ENCODE measurements at places on chromosomes 4 and X. TPM values are rescaled to one million over a fixed set of nuclear protein-coding genes. Genes with fewer than 3 reads are reported as not detected.
A peak's percentile ranks its signal among the peaks of the same experiment; 100 is the strongest.

DNA sequence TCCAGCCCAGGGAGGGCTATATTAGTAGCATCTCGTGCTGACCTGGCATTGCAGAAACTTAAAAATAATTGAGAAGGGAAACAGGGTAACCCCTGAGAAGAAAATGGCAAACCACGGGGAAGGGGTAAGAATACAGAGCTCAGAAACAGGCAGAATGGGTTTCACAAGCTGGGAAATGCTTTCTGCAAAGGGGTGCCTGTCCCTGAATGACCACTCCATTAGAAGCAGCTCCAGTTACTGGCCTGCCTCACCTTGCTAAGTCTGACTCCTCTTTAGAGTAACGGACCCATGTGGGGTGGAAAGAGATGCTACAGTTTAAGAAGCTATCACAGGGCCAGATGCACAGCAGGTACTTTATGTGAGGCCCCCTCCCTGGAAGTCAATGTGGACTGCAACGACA, 2.5 kb downstream of the WDR1 start:
- H3K4me3 ChIP-seq: no peak overlapping the region
- H3K4me1 ChIP-seq: peaks cover 78% of the 10 kb centered on the region
- H3K36me3 ChIP-seq: peaks cover 54% of the 10 kb centered on the region
- peak overlapping the region; percentile 98 for H3K27ac ChIP-seq

RAB40A gene
- 0.69 TPM for total RNA-seq

SSX2B gene
- not detected for total RNA-seq

P2RY8 gene
- total RNA-seq: 3.7 TPM

AKAP14 gene
- 1.4 TPM for total RNA-seq

DNA sequence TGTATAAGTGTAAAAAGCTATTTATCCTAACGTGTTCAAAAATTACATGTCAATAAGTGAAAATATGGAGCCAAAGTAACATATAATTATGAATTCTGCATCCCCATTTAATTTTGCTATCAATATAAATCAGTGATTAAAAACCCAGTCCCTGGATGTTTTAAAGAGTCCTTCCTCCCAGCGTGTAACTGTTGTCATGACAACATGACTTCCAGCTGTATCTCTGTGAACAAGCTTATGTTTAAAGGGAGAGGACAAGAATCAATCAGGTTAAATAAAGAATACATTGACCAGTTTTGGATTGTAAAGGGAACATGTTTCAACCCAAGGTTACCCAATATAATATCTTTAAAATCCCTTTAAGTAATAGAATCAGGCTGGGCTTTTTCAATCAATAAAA, 219.7 kb downstream of the NSUN7 start:
- H3K4me1 ChIP-seq: peaks cover 6% of the 10 kb centered on the region
- no peak overlapping the region for H3K4me3 ChIP-seq
- DNase-seq: no peak

CLIC2 gene
- total RNA-seq: 26.6 TPM

GRCh38 chr4:83664741-83665140, 128.8 kb downstream of the GPAT3 start:
- no peaks in the 10 kb centered on the region for H3K4me1 ChIP-seq
- no peak overlapping the region for H3K4me3 ChIP-seq
- no peak overlapping the region for H3K27ac ChIP-seq
- H3K27me3 ChIP-seq: no peaks in the 10 kb centered on the region
- H3K36me3 ChIP-seq: no peaks in the 10 kb centered on the region

GLOD5 gene
- 2.1 TPM for total RNA-seq

SOWAHD gene
- total RNA-seq: 3.2 TPM

GRCh38 chr4:14644580-14645282, 357.6 kb upstream of the CPEB2 start:
- H3K4me1 ChIP-seq: no peaks in the 10 kb centered on the region
- H3K4me3 ChIP-seq: no peak overlapping the region
- no peaks in the 10 kb centered on the region for H3K36me3 ChIP-seq
- no peak for DNase-seq
- no peaks in the 10 kb centered on the region for H3K27me3 ChIP-seq

DNA sequence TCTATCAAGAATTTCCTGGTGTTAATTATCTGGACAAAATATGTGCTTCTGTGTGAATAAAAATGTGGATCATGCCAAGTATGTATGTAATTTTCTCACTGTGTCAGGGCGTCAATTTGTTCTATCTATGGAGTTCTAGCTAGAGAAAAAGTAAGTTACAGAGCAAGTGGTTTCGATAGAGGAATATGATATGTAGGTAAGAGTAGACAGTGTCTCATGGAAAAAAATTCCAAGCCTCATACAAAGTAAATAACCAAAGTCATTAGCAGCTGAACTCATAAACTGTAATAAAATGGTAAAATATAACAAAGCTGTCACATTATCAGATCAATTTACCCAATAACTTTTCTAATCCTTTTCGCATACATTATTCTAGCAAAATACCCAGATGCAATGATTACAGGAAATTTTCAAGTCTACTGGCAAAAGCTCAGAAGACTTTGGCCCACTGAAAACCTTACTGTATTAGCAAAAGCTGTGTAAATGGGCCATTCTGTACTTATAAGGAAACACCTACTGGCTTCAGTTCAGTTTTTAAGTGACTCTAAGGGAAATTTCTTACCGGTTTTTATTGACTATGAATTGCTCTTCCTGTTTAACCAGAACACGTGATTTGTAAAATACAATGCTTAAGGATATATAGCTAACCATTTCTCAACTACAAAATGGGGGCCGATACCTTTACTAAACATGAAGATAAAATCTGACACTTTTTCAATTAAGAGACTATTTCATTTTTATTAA, 121.0 kb upstream of the ARSJ start:
- no peaks in the 10 kb centered on the region for H3K27me3 ChIP-seq
- H3K4me3 ChIP-seq: no peak overlapping the region
- H3K4me1 ChIP-seq: no peaks in the 10 kb centered on the region
- H3K36me3 ChIP-seq: no peaks in the 10 kb centered on the region
- DNase-seq: no peak

DNA sequence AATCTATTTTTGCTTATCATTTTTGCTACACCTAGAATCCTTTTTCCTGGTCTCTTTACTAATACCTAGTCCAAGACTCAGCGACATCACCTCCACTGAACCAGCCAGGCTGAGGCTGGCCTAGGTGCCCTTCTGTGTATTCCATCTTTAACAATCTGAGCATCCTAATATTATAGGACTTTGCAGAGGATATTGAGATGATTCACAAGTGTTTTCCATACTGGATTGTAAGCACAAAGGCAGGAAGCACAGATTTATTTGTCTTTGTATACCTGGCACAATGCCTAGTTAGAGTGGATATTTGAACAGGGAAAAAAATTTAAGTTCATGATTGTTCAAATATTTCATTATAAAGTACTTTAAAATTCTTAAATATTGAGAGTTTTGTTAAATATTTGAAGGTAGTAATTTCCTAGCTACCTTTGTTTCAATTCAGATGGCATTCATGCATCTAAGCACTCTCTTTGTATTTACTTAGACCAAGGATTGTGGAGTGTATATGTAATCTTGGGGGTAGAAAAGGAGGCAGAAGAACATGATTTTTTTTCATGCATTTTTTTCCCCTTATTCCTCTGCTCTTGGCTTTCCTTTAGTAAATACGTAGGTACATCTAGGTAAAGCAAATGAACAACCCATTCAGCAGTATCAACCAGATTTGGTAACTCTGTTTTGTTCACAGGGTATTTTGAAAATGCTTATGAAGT, 18.4 kb downstream of the SMARCA5 start:
- DNase-seq: no peak
- peak overlapping the region; percentile 1 for H3K27ac ChIP-seq
- peaks cover 22% of the 10 kb centered on the region for H3K4me1 ChIP-seq
- H3K27me3 ChIP-seq: no peaks in the 10 kb centered on the region

DNA sequence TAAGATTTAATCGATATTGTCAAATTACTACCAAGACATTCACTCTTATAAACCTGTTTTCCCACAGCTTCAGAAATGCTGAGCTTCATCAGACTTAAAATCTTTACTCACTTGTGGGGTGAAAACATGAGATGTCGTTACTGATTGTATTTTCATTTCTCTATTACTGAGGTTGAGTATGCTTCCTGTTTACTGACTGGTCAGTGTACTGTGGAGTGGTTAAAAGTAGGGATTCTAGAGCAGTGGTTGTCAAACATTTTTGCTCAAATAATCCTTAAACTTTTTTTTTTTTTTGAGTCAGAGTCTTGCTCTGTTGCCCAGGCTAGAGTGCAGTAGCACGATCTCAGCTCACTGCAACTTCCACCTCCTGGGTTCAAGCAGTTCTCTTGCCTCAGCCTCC, 50.3 kb downstream of the NSUN7 start:
- no peaks in the 10 kb centered on the region for H3K4me1 ChIP-seq
- H3K27ac ChIP-seq: no peak overlapping the region
- no peak overlapping the region for H3K4me3 ChIP-seq
- no peaks in the 10 kb centered on the region for H3K36me3 ChIP-seq
- no peak for DNase-seq

DNA sequence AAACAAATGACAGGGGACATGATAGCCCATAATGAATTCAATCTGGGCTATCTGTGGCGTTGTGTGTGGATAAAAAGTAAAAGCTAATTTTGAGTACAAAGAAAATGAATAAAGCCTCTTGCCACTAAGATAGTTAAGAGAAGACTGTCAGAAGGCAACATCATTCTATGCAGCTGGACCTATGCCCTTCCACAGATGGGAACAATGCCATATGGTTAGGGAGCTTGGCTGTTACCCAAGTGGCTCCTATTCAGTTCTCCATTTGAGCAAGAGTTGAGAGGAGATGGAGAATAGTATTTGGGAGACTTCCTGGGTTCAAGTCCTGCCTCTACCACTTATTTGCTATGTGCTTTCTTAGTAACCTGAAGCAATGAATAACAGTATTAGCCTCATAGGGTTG, 107.7 kb downstream of the ANXA3 start:
- peaks cover 25% of the 10 kb centered on the region for H3K4me1 ChIP-seq
- no peaks in the 10 kb centered on the region for H3K27me3 ChIP-seq
- H3K27ac ChIP-seq: no peak overlapping the region
- H3K4me3 ChIP-seq: no peak overlapping the region

DNA sequence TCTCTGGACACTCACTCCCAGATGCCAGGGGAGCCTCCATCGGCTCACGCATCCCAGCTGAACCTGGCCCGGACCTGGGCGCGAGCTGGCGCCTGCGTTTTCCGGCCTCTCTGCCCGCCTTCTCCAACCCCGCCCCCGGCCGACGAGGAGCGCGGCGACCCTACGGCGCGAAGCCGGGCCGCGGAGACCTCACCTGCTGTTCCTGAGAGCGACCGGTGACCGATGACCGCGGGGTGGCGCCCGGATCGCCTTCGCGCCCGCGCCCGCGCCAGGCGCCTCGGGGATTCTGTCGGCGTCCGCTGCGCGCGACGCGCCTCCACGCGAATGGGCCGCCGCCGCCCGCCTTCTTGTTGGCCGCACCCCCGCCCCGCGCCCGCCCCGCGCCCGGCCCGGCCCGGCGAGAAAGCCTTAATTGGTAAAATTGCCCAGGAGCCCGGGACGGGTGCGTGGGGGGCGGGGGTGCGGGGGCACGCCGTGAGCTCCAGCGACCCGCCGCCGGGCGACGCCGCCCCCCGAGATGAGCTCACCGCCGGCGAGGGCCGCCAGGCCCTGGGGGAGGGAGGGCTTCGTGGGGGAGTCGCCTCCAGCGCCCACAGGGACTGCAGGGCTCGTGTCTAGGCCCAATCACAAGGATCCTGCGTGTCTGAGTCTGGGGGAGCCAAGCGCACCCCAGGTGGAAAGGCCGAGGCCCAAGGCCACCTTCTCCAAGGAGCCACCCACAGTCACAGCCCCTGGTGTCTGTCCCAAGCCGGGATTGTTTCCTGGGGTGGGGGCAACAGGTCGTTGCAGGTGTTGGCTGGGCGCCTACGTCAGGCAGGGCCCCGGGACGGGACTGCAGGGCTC, at the start of gene FLNA:
Gene FLNA, minus strand, starts transcription at position 322 of the 843 bp plus-strand sequence. CDS start 3,389 bp downstream, outside the sequence.
- DNase-seq: no peak
- H3K4me1 ChIP-seq: peaks cover 48% of the 10 kb centered on the region
- H3K27me3 ChIP-seq: no peaks in the 10 kb centered on the region
- peak within 1 kb of the TSS; percentile 30 for H3K27ac ChIP-seq
- H3K4me3 ChIP-seq: peak within 1 kb of the TSS; percentile 43
- no peaks in the 10 kb centered on the region for H3K36me3 ChIP-seq

DNA sequence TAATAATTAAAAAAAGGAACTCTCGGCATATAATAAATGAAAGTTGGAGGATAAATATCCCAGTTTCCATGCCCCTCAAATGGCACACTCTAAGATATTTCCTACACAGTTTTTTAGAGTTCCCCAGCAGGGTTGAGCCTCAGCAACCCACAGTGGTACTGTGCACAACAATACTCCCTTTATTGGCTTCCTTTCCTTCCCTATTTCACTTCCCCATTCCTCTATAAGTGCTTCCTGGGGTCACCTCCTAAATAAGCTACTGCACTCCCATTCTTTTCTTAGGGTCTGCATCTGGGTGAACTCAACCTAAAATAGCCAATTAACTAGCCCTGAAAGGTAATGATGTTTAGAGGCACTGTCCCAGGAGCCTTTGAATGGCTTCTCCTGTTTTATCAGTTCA, 76.4 kb upstream of the NHS start:
- H3K27ac ChIP-seq: no peak overlapping the region
- H3K4me3 ChIP-seq: no peak overlapping the region
- no peaks in the 10 kb centered on the region for H3K4me1 ChIP-seq
- H3K36me3 ChIP-seq: no peaks in the 10 kb centered on the region

DNA sequence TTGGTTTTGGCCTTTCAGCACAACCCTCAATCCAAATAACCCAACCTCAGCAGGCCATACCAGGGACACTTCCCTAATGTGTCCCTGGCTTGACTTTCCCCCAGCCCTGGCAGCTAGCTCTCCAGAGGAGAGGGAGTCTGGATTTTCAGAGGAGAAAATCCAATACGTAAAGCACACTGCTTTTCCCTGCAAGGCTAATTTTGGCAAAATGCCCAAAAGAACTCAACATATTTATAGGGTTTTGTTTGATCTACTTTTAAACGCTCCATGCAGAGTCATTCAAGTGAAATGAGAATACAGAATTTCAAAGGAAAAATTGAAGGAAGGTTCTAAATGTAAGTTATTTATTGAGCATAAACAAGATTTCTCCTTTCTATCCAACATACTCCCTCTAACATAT, 167.2 kb downstream of the SH3KBP1 start:
- H3K4me3 ChIP-seq: no peak overlapping the region
- H3K27ac ChIP-seq: no peak overlapping the region
- H3K4me1 ChIP-seq: peaks cover 4% of the 10 kb centered on the region
- no peaks in the 10 kb centered on the region for H3K27me3 ChIP-seq

- H3K27ac ChIP-seq: no peak overlapping the region
- no peaks in the 10 kb centered on the region for H3K36me3 ChIP-seq
- H3K27me3 ChIP-seq: no peaks in the 10 kb centered on the region
These were observed 226.3 kb downstream of the PACRGL start for GRCh38 chr4:20926529-20926928.

XG gene
- total RNA-seq: 0.69 TPM
